ENCODE measurements at places on chromosomes 3 and 15.

GRCh38 chr3:155026999-155027591 is 53.0 kb upstream of the MME start:
- no peak for DNase-seq

DNA sequence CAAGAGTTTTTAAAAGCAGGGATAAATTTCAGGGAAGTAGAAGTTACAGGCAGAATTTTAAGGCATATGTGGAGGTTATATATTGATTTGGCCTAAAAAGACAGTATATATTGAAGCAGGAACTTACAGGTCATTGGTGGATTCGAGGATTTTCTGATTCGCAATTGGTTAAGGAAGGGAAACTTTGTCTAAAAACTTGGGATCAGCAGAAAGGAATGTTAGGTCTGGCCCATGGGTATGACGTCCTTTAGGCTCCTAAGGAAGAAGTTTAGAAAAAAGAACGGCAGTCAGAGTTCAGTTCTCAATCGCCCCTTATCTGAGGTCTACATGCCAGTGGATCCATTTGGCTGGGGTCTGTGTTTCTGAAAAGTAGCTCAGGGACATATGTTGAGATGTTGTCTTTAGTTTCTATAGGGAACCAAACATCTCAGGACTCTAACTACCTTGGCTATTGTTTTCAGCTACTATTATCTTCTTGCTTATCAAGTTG is 33.2 kb upstream of the ACP3 start:
- DNase-seq = no peak

DNA sequence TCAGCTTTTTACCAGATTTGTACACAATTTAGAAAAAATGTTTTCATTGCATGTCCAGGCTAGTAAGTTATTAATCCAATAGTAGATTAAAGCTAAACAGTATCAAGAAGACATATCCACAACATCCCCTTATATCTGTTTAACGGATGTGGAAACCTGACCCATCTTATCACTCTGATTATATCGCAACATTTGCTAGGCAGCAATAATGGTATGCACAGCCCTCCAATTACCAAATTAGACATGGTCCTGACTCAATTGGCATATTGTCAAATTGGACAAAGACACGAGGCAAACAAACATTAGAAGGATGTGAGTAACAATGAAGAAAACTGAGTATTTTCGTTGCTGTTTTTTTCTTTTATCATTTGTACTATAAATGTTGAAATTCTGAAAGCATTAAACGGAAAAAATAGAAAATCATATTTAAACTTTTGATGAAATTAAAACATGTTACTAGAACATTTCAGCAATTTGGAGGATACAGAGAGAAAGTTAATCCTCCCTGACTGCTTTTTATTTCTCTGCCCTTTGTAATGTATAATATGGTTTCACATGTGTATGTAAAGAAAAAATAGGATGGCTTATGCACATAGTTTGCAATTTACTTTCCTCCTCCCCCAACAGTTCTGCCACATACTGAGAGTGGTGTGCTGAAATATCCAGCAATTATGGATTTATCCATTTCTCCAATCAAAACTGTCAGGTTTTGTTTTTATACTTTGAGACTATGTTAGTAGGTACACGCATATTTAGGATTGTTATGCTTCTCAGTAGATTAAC is 633.7 kb downstream of the ZIC1 start:
- no peak for DNase-seq

DNA sequence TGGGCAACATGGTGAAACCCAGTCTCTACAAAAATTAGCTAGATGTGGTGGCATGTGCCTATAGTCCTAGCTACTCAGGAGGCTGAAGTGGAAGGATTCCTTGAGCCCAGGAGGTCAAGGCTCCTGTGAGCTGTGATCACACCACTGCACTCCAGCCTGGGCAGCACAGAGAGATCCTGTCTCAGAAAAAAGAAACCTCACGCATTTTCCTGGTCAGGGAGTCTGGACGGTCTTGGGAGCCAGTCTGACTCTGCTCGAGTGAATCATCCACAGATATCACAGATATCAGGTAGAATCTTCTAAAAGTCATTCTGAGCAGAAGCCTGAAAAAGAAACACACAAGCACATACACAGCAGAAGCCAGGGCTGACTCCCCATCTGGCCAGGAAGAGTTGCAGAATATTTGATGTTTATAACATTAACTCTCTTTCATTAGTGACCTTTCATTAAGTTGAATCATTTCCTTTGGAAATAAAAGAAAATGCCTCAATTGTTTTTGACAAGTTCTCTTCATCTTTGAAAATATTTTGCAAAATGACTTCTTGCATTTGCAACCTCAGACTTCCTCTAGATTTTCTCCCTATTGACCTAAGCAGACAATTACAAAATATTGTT is 56.5 kb upstream of the ABHD17C start:
- no peak for DNase-seq

- DNase-seq = no peak
These were observed 99.0 kb upstream of the RBMS3 start for GRCh38 chr3:29181872-29182271.

- no peak for DNase-seq
These were observed 271.4 kb downstream of the CLSTN2 start for GRCh38 chr3:140206196-140207040.

- no peak for DNase-seq
These were observed 9.3 kb downstream of the ARPP19 start for GRCh38 chr15:52559575-52559974.

DNA sequence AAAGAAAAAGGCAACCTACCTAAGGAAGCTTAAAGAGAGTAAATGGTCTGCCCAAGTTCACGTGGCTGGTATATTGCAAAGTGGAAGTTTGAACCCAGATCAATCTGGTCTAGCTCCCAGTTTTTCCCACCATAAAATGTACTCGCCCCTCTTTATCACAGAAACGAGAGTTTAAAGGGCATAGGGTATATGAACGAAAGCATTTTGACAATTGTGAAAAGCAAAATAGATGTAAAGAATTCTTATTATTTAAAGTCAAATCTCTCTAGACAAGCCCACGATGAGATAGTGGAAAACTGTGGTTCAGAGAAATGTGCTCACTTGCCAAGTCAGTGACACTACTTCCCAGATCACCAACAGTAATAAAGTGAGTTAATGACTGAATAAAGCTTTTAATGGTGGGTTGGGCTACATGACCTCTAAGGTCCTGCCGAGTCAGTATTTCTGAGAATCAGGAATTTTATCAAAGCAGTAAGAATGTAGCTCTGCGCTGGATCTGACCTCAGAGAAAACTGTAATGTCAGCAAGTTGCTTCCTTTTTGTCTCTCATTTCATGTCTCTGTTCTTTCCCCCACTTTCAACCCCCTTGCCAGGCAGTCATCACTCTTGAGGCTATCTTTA is 23.3 kb upstream of the NEO1 start:
- DNase-seq = no peak

GRCh38 chr3:140585828-140586227 is 92.0 kb upstream of the TRIM42 start:
- no peak for DNase-seq

DNA sequence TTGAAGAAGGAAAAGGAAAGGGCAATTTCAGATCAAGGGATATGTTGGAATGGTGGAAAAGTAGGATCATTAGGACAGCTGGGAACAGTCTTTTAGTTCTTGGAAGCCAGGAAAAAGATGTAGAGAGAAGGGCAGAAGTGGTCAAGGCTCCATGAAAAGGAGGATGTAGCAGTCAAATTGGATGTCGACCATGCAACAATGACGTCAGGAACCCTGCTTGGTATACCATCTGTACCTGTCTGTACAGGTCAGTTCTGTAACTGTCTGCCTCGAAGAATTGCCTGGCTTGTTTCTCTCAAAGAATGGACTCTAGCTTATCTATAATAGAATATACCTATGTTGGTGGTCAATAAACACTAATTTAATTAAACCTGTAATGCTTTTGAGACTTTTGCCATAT is 157.8 kb upstream of the SGO1 start:
- no peak for DNase-seq

GRCh38 chr3:177589911-177590381 is 392.7 kb upstream of the TBL1XR1 start:
- no peak for DNase-seq

- DNase-seq = no peak
These were observed 259.7 kb upstream of the TPM1 start for GRCh38 chr15:62782896-62783295.

DNA sequence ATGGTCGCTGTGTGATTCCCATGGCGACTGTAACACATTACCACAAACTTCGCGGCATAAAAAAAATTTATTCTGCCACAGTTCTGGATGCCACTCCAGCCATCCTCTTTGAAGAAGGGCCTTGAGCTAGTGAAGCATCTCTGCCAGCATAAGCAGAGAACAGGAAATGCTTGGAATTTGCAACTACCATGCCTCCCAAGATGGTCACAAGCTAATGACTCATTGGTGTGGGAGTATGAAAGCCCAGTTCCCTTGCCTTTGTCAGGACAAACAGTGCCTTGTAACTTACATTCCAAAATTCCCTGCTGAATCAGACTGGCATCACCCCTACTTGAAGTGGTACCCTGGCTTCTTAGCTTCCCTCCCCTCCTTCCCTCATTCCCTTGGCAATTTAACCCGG is 129.7 kb downstream of the PROS1 start:
- no peak for DNase-seq

- no peak for DNase-seq
These were observed 490.0 kb upstream of the TBL1XR1 start for GRCh38 chr3:177687291-177687690.

DNA sequence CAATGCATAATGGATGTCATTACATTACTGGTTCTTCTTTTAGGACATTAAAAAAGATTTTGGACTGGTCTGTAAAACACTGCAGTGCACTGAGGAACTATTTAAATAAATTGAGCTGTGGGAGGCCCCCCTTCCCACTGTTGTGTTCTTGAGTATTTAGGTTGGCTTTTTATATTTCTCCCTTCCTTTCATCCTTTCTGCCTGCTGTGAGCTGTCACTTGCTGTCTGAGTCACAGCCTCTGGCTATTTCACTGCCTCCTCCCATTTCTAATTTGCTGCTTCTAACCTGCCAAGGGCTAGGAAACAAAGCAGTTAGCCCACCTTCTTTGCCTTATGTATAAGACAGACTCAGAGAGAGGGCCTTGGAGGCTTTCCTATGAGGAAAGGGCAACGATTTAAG is 89.0 kb upstream of the FNDC3B start:
- no peak for DNase-seq

DNA sequence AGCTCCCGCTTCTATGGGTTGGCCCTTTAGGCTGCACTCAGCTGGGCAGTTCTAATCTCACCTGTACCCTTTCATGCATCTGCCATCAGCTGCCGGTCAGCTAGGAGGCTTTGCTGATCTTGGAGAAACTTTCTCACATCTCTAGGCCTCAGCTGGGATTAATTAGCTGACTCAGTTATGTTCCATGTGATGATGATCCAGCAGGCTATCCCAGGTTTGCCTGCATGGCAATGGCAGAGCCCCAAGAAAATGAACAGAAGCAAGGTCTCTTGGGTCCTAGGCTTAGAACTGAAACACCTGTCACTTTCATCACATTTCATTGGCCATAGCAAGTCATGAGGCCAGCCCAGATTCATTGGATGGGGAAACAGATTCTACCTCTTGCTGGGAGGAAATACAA is 304.6 kb upstream of the TBC1D5 start:
- DNase-seq = no peak

- no peak for DNase-seq
These were observed 32.3 kb downstream of the SRP14 start for GRCh38 chr15:40006646-40007045.

GRCh38 chr3:170560296-170560695 is 25.6 kb downstream of the SLC7A14 start:
- DNase-seq = no peak

DNA sequence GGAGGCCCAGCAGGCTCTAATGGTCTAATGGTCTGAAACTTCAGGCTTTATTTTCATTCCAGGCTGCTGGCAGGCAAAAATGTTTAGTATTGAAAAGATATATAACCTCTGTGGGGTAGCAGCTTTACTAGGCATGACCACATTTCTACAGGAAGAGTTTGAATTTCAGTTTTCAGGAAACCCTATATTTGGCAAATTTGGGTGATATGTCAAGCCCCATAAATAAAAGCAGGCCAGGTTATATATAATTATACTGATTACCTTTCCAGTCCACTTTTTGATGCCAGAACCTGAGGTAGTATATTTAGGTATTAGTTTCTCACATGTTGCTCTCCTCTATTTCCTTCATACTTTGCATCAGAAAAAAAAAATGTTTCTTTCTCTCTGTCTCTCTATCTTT is 37.2 kb upstream of the PHLDB2 start:
- no peak for DNase-seq

GRCh38 chr3:140726066-140726465 is 48.2 kb downstream of the TRIM42 start:
- DNase-seq = no peak

- no peak for DNase-seq
These were observed 13.5 kb upstream of the GABRR3 start for GRCh38 chr3:98048586-98048985.

DNA sequence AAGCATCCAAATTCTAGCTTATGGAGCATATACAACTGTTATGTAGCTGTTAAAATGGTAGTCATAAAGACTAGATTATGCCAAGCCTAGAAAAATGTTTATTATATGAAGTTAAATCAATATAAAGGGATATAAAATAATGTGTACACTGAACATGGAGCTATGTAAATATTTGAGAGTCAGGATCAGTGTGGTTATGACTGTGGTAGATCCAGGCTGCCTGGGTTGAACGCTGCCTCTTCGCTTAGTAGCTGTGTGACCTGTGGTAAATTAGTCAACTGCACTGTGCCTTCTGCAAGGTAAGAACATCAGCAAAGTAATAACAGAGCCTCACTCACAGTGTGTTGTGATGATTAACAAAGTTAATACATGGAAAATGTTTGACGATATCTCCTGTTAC is 212.2 kb downstream of the RBMS3 start:
- DNase-seq = no peak

- no peak for DNase-seq
These were observed 141.0 kb downstream of the MAGI1 start for GRCh38 chr3:65897766-65898165.

- no peak for DNase-seq
These were observed 45.6 kb downstream of the CCDC12 start for GRCh38 chr3:46930945-46931403.

DNA sequence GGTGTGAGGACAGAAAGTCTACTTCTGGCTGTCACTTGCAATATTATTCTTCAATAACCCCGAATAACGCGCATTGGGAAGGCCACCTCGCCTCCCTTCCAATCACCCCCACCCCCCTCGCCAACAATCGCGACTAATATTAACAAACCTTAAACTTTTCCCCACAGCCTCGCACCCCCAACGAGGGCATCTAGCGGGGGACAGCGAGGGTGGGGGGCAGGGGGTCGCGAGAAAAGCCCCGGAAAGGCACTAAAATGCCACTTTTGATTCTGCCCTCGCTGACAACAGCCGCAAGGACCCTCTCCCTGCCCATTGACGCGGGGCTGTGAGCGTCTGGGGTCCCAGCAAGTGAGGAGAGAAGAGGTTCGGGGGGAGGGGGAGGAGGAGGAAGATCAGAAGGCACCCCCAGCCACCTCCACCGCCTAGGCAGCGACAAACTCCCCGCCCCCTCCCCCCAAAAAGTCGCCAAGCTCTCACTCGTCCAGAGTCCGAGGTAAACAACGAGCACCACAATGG is 868 bp downstream of the SATB1 start:
- no peak for DNase-seq

GRCh38 chr3:108017587-108017986 is 73.2 kb downstream of the CD47 start:
- DNase-seq = no peak

GRCh38 chr3:139317215-139317614 is 26.6 kb upstream of the MRPS22 start:
- no peak for DNase-seq

Data from stimulated activated CD8-positive, alpha-beta memory T cell treated with anti-CD3 and anti-CD28 coated beads, Interleukin-7, amount 100 ng/mL, for 4 hours (primary cell).